ENCODE measurements at places on chromosomes 1 and 21.

DNA sequence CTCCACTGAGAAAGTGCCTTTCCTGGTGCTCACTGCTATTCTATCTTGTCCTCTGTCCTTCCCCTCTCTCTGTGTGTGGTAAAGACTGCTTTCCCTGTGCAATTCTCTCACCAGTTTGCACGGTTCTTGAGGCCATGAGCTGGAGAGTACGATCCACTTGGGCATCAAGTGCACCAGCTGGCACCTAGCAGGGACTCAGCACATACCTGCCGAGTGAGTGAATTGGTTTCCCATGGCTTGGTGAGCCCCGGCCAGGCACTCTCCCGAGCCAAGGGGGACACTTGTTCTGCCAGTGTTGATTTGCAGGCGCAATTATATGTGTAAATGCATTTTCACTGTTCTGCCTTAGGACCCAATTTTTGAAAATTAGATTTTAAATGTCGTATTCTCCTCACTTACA is 313.5 kb downstream of the DISC1 start:
- peak; percentile 58 for DNase-seq

DNA sequence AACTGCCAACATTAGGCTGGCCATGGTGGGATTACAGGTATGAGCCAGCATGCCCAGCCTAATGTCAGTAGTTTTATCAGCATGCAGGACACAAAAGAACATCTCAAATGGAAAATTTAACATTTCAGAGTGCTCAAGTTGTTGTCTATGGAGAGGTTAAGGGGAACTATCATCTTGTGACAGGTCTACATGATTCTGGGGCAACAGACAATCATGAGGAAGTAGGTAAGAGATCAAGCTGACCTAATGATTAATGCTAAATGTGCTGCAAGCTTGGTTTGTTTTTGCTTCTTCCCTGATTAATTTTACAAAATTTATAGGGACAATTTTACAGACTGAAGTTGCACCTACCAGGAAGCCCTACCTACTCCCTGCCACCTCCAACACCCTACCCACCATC is 36.6 kb downstream of the FMO4 start:
- DNase-seq: no peak

DNA sequence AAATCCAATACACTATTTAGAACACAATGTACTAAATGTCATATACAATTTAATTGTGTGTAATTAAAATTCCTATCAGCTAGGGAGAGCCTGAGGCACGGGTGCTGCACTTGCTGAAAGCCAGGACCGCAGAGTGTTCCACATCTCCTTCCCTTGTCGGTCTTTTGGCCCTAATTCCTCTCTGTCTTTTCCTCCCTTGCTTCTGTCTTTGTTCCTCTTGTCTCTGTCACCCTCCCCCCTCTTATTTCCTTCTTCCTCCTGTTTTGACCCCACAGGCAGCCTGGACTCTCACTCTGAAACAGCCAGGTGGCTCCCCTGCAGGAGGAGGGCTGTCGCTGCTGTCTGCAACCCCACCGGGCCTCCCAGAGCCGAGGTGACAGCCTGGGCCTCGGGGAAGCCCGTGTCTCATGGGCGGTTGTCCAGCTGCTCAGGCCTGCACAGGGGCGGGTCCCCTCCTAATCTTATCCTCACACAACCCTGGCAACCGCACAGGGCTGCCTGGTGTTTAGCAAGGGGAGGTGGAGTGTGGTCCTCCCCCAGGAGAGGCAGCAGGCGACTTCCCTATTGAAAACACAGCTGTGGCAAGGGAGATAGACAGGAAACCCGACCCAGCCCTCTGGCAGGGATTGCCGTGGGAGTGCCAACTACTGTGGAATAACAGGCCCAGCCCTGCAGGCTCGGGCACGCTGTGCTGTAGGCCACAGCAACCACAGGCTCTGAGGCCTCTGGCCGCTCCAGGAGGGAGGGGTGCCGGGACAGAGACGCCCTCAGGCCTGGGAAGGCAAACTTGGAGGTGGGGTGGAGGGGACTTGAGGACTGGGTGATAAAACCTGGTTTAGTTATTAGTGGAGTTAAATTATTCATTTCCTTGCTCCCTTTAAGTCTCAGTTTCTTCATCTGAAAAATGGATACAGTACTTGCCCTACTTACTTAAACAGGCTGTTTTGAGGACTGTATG is 68.8 kb upstream of the WDR26 start:
- peak; percentile 74 for DNase-seq

DNA sequence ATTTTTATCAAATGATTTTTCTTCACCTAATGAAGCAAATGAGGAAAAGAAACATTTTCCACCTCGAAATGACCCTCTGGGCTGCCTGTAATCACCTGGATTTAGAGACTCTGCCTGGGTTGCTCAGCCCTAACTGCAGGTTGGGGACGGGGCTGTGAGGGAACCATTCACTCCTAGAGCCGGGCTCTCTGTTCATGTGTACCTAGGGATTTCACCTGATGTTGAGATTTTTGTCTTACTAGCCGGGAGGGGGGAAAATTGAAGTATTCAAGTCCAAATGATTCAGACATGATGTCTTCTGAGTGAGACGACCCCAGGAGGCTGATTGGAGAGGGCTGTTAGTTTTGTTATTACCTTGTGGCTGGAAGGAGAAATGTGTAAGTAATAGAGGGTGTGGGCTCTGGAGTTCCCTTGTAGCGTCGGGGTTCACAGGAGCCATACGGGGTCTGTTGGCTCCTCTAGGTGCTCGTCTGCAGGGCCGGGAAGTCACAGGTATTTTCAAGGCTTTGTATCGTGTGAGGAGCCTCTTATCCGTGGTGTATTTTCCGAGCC is 42.3 kb upstream of the PWP2 start:
- no peak for DNase-seq

Measured in NCI-H510A treated with DMSO at 0.1 percent for 48 hours (cell line).